ENCODE measurements at places on chromosomes 3 and 15. TPM values are rescaled to one million over a fixed set of nuclear protein-coding genes. Genes with fewer than 3 reads are reported as not detected.

Gene PRKCI
- total RNA-seq, result 34.1 TPM

Gene SH3BP5
- 5.2 TPM for total RNA-seq

DNA sequence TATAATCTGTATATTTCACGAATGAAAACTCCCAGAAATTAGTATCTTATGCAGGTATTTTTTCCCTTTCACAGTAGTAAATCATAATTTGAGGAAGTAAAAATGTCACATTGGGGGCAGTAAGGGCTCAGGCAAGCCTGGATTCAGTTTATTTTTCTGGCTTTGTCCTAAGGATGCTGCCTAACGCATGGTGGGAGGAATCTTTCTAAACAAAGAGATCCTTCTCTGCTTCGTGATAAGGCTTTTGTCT lies 35.7 kb downstream of the DNASE1L3 start:
- DNase-seq, result no peak

DNA sequence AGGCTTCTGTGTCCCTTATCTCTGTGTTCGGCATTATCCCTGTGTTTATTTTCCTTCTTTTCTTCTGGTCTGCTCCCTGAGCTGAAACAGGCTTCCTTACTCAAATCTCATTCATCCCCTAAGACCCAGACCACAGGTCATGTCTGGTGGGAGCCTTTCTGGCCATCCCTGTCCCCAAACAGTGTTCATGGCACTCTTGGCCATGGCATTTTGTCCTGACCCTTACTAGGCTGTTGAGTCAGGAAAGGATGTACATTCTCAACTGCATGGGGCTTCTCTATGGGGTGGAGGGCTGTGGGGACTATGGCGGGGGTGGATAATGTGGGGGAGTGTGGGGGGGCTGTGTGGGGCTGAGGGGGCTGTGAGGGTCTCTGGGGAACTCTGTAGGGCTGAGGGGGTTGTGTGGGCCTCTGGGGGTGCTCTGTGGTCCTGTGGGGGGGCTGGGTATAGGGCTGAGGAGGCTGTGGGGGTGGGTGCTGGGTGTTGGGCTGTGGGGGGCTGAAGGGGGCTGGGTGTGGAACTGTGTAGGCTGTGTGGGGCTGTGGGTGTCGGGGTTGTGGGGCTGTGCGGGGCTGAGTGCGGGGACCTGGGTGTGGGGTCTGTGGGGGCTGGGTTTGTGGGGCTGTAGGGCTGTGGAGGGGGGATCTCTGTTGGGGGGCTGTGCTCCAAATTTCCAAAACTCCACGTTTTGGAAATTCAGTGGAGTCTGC lies 64.3 kb downstream of the KLF13 start:
- DNase-seq, result no peak

- no peak for DNase-seq
Observed at GRCh38 chr3:157464321-157464720, 27.7 kb downstream of the PTX3 start.

Data from NCI-H460 (cell line).